ENCODE measurements at places on chromosomes 11 and 22. TPM values are rescaled to one million over a fixed set of nuclear protein-coding genes. Genes with fewer than 3 reads are reported as not detected.

- no peak for DNase-seq
- no peaks in the 10 kb centered on the region for H3K4me1 ChIP-seq
- no peaks in the 10 kb centered on the region for H3K27me3 ChIP-seq
Measured at GRCh38 chr11:14451825-14452224, 47.8 kb downstream of the COPB1 start.

- no peak for DNase-seq
- no peak overlapping the region for H3K27ac ChIP-seq
Measured at GRCh38 chr11:18245396-18245795, 3.1 kb downstream of the SAA2 start.

GRCh38 chr11:22371160-22371559, 33.0 kb downstream of the SLC17A6 start:
- H3K4me1 ChIP-seq, result no peaks in the 10 kb centered on the region
- H3K27ac ChIP-seq, result no peak overlapping the region
- H3K4me3 ChIP-seq, result no peak overlapping the region
- no peaks in the 10 kb centered on the region for H3K27me3 ChIP-seq

MAJIN gene
- total RNA-seq, result not detected

DNA sequence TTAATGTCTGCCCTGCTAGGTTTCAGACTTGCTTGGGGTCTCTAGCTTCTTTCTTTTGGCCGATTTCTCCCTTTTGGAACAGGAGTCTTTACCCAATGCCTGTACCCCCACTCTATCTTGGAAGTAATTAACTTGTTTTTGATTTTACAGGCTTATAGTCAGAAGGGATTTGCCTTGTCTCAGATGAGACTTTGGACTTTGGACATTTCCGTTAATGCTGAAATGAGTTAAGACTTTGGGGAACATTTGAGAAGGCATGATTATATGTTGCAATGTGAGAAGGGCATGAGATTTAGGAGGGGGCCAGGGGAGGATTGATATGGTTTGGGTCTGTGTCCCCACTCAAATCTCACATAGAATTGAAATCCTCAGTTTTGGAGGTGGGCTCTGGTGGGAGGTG, 5.1 kb downstream of the KDM4F start:
- H3K4me3 ChIP-seq, result no peak overlapping the region
- no peaks in the 10 kb centered on the region for H3K4me1 ChIP-seq
- no peaks in the 10 kb centered on the region for H3K36me3 ChIP-seq

- H3K4me1 ChIP-seq, result peaks cover 4% of the 10 kb centered on the region
- DNase-seq, result no peak
- H3K36me3 ChIP-seq, result no peaks in the 10 kb centered on the region
- no peaks in the 10 kb centered on the region for H3K27me3 ChIP-seq
Measured at GRCh38 chr11:62928011-62928410, 6.8 kb upstream of the CHRM1 start.

APOBEC3B gene
- total RNA-seq, result not detected

SLC35E4 gene
- total RNA-seq, result 3.5 TPM

DNA sequence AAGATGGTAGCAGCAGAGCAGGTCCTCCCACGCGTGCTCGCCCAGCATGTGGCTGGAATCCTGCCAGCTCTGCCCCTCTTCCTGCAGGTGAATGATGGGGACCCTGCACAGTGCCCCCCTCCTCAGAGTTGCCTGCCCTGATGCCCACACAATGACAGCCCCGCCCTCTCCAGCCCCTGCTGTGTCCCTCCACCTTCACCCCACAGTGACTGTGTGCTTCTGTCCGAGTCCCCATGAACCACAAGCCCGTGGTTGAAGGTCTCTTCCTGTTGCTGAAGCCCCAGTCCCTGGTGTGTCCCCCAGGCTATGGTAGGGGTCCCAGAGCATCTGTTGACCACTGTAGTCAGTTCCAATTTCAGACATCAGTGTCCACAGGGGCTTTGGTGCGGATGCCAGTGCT, 71.0 kb downstream of the BRD1 start:
- H3K27me3 ChIP-seq, result no peaks in the 10 kb centered on the region
- H3K27ac ChIP-seq, result no peak overlapping the region
- H3K4me1 ChIP-seq, result no peaks in the 10 kb centered on the region
- H3K36me3 ChIP-seq, result no peaks in the 10 kb centered on the region
- no peak for DNase-seq

GRCh38 chr11:69889400-69890318, 70.4 kb upstream of the FGF3 start:
- no peaks in the 10 kb centered on the region for H3K36me3 ChIP-seq
- H3K4me3 ChIP-seq, result no peak overlapping the region
- H3K4me1 ChIP-seq, result no peaks in the 10 kb centered on the region

- H3K4me1 ChIP-seq, result no peaks in the 10 kb centered on the region
- no peak for DNase-seq
- no peak overlapping the region for H3K4me3 ChIP-seq
Measured at GRCh38 chr11:75508051-75508561, 17.6 kb downstream of the GDPD5 start.

DEPDC7 gene
- total RNA-seq, result 2.5 TPM

GRCh38 chr22:25478528-25478927, 85.9 kb upstream of the GRK3 start:
- DNase-seq, result no peak
- H3K27ac ChIP-seq, result no peak overlapping the region
- H3K36me3 ChIP-seq, result no peaks in the 10 kb centered on the region
- H3K4me3 ChIP-seq, result no peak overlapping the region

- no peaks in the 10 kb centered on the region for H3K36me3 ChIP-seq
- H3K4me1 ChIP-seq, result no peaks in the 10 kb centered on the region
- peak; percentile 48 for DNase-seq
- peak overlapping the region; percentile 48 for H3K4me3 ChIP-seq
Measured at GRCh38 chr11:62842171-62842741, 2.9 kb upstream of the WDR74 start.

- no peaks in the 10 kb centered on the region for H3K27me3 ChIP-seq
- H3K4me3 ChIP-seq, result no peak overlapping the region
- DNase-seq, result no peak
- no peak overlapping the region for H3K27ac ChIP-seq
Measured at GRCh38 chr11:80529726-80530125, 1088.9 kb upstream of the TENM4 start.

DNA sequence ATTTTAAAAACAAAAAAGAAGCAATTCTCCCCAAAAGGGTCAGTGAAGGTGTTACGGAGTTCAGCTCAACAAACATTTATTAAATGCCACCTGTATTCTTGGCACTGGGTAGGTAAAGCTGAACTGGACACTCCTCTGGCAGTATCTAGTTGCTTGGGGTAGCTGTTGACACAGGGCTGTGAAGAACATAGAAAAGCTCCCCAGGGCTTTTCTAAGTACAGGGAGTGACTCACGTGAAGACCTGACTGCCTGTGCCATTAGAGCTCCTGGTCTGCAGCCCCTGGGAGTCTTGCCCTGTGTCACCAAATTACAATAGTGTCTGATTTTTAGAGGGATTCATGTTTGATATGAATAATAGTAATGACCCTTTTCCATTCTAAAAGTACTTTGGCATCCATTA, 43.6 kb downstream of the COA4 start:
- H3K4me1 ChIP-seq, result no peaks in the 10 kb centered on the region
- no peak for DNase-seq
- H3K27ac ChIP-seq, result no peak overlapping the region
- H3K36me3 ChIP-seq, result no peaks in the 10 kb centered on the region
- no peak overlapping the region for H3K4me3 ChIP-seq

DNA sequence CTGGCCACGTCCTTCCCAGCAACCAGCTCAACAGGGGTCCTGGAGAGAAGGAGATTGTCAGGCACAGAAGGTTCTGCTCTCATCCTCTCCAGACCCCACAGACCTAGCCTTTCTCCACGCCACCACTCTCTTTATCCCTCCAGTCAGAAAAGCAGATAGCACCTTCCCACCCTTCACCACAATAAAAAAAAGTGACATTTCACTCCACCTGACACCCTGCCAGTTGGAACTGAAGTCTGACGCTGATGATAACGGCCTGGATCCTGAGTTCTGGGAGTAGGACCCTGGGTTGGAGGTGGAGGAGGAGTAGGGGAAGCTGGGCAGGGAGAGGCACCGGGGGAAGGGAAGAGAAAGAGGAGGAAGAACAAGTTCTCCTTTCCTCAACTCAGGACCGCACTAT, 127.5 kb upstream of the ANO1 start:
- no peak overlapping the region for H3K27ac ChIP-seq
- no peaks in the 10 kb centered on the region for H3K36me3 ChIP-seq
- DNase-seq, result no peak
- no peaks in the 10 kb centered on the region for H3K27me3 ChIP-seq

DNA sequence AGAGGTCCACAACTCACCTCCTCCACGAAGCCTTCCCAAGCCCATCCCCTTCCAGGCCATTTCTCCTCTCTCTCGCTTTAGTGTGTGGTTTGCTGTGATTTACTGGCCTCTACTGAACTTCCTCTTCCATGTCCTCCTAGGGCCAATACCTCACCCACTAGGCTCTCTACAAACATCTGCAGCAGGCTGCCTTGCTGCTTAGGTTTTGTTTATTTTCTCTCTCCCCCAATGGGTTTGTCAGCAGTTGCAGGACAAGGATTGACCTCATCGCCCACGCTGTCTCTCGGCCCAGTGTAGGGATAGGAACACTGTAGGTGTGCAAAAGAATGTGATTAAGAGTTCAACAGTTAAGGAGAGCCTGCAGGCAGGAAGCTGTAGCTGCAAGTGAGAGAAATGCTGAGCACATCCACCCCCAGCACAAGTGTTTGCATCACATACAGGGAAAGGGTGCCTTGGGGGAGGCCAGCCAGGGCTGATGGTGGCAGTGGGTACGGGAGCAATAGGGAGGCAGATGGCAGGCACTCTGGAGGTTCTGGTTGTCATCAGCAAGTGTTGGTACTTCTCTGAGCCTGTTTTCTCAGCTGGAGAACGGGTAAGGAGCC, 1.4 kb downstream of the PC start:
- no peaks in the 10 kb centered on the region for H3K27me3 ChIP-seq
- peak overlapping the region; percentile 63 for H3K27ac ChIP-seq
- no peaks in the 10 kb centered on the region for H3K36me3 ChIP-seq
- no peaks in the 10 kb centered on the region for H3K4me1 ChIP-seq

DNA sequence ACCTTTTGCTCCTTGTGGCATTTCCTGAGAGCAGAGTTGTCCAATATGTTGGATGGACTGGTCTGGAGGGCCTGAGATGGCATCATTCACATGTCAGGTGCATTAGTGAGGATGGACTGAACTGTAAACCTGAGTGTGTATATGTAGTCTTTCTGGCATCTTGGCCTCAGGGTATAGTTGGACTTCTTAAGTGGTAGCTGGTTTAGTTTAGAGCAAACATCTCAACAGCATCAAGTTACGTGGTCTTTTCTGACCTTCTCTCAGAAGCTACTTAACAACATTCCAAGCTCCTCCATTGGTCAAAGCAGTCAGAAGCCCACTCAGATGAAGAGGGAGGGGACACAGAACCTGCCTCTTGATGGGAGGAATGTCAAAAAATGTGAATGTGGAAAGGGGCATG, 829.9 kb downstream of the METTL15 start:
- H3K4me3 ChIP-seq, result no peak overlapping the region
- H3K27ac ChIP-seq, result no peak overlapping the region
- H3K4me1 ChIP-seq, result no peaks in the 10 kb centered on the region
- no peaks in the 10 kb centered on the region for H3K27me3 ChIP-seq
- DNase-seq, result no peak

- DNase-seq, result no peak
- peaks cover 3% of the 10 kb centered on the region for H3K4me1 ChIP-seq
- H3K27ac ChIP-seq, result peak overlapping the region; percentile 44
- no peak overlapping the region for H3K4me3 ChIP-seq
- H3K27me3 ChIP-seq, result no peaks in the 10 kb centered on the region
Measured at GRCh38 chr11:125978778-125979407, 33.0 kb downstream of the VSIG10L2 start.

MYOD1 gene
- total RNA-seq, result not detected

C22orf42 gene
- not detected for total RNA-seq

RAC2 gene
- 18.4 TPM for total RNA-seq

DNA sequence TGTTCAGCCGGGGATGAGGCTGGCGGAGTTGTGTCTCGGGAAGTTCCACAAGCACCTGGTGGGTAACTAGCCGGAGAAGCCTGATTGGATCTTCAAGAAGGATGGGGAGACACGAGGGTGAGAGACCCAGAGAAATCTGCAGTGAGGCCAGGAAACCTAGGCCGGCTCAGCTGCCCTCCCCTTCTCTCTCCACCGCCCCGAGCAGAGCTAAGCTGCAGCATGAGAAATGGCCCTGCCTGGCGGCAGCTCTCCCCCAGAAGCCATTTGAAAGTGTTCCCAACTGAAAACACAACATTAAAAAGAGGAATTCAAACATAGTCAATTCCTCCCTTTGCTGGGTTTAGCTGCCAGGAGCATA, 77.8 kb upstream of the SHISAL1 start:
- H3K27ac ChIP-seq, result no peak overlapping the region
- no peaks in the 10 kb centered on the region for H3K4me1 ChIP-seq
- H3K36me3 ChIP-seq, result no peaks in the 10 kb centered on the region
- H3K27me3 ChIP-seq, result no peaks in the 10 kb centered on the region

GRCh38 chr22:23385678-23386631, 194.1 kb downstream of the IGLL1 start:
- no peak overlapping the region for H3K4me3 ChIP-seq
- H3K27me3 ChIP-seq, result no peaks in the 10 kb centered on the region
- H3K4me1 ChIP-seq, result peaks cover 22% of the 10 kb centered on the region
- DNase-seq, result peak; percentile 90
- no peaks in the 10 kb centered on the region for H3K36me3 ChIP-seq

DNA sequence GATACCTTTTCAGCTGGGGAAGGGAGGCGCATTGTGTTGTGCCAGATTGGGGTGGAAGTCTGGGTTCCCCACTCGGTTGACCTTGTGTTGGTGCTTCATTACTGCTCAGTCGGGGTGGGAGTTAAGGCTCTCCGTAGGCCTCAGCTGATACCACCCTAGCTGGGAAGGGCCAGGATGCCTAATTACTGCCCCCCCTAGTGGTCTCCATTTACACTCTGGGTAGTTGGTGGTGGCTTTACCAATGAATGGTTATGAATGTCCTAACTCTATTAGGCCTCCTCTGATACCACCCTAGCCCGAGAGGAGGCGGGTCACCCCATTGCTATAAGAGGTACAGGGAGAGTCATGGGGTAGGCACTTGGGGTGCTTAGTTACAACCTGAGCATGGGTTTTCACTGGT, 27.5 kb upstream of the HIKESHI start:
- H3K27me3 ChIP-seq, result no peaks in the 10 kb centered on the region
- H3K27ac ChIP-seq, result no peak overlapping the region
- no peak for DNase-seq
- H3K4me3 ChIP-seq, result no peak overlapping the region

GRCh38 chr22:49971232-49972162, 10.9 kb downstream of the PIM3 start:
- no peaks in the 10 kb centered on the region for H3K27me3 ChIP-seq
- DNase-seq, result peak; percentile 85
- peak overlapping the region; percentile 53 for H3K4me3 ChIP-seq
- no peaks in the 10 kb centered on the region for H3K36me3 ChIP-seq
- H3K4me1 ChIP-seq, result peaks cover 23% of the 10 kb centered on the region

OSBP gene
- total RNA-seq, result 27.1 TPM

- H3K36me3 ChIP-seq, result no peaks in the 10 kb centered on the region
- no peak overlapping the region for H3K27ac ChIP-seq
- no peak for DNase-seq
- no peaks in the 10 kb centered on the region for H3K4me1 ChIP-seq
Measured at GRCh38 chr22:19152942-19153883, 3.1 kb upstream of the GSC2 start.

Data from ovary (tissue), 10 donors.